ENCODE measurements at places on chromosomes 2 and 18. TPM values are rescaled to one million over a fixed set of nuclear protein-coding genes. Genes with fewer than 3 reads are reported as not detected.

- H3K36me3 ChIP-seq: peaks cover 3% of the 10 kb centered on the region
- H3K27me3 ChIP-seq: no peaks in the 10 kb centered on the region
- no peak for DNase-seq
- H3K4me1 ChIP-seq: peaks cover 5% of the 10 kb centered on the region
Measured at GRCh38 chr2:106011380-106011779, 182.7 kb downstream of the UXS1 start.

The LIMS2 gene
- total RNA-seq: 173 TPM

DNA sequence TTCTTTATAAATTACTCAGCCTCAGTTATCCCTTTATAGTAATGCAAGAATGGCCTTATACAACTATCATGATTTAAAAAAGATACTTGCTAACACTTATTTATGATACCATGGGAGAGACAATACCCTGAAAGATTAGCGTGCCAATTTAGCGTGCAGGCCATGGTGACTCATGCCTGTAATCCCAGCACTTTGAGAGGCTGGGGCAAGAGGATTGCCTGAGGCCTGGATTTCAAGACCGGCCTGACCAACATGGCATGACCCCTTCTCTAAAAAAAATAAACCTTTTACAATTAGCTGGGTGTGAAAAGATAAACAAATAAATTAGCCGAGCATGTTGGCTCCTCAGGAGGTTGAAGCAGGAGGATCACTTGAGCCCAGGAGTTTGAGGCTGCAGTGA lies 493.4 kb upstream of the FSIP2 start:
- no peaks in the 10 kb centered on the region for H3K27me3 ChIP-seq
- no peaks in the 10 kb centered on the region for H3K36me3 ChIP-seq
- no peak overlapping the region for H3K27ac ChIP-seq
- no peak for DNase-seq
- H3K4me1 ChIP-seq: no peaks in the 10 kb centered on the region

The STK36 gene
- 42.1 TPM for total RNA-seq

The TBR1 gene
- total RNA-seq: not detected

GRCh38 chr18:8051453-8051852 lies 484.3 kb downstream of the PTPRM start:
- H3K27me3 ChIP-seq: no peaks in the 10 kb centered on the region
- H3K4me3 ChIP-seq: no peak overlapping the region
- H3K4me1 ChIP-seq: peaks cover 57% of the 10 kb centered on the region
- no peak for DNase-seq
- peak overlapping the region; percentile 53 for H3K27ac ChIP-seq
- H3K36me3 ChIP-seq: no peaks in the 10 kb centered on the region

- H3K27ac ChIP-seq: no peak overlapping the region
- H3K27me3 ChIP-seq: peaks cover 3% of the 10 kb centered on the region
- no peaks in the 10 kb centered on the region for H3K4me1 ChIP-seq
- no peak overlapping the region for H3K4me3 ChIP-seq
- DNase-seq: no peak
- H3K36me3 ChIP-seq: peaks cover 2% of the 10 kb centered on the region
Measured at GRCh38 chr18:75183524-75183923, 25.4 kb downstream of the PTGR3 start.

- H3K27ac ChIP-seq: no peak overlapping the region
- H3K27me3 ChIP-seq: no peaks in the 10 kb centered on the region
- DNase-seq: no peak
- H3K4me1 ChIP-seq: peaks cover 5% of the 10 kb centered on the region
- no peaks in the 10 kb centered on the region for H3K36me3 ChIP-seq
Measured at GRCh38 chr2:14513903-14514302, 118.6 kb upstream of the LRATD1 start.

DNA sequence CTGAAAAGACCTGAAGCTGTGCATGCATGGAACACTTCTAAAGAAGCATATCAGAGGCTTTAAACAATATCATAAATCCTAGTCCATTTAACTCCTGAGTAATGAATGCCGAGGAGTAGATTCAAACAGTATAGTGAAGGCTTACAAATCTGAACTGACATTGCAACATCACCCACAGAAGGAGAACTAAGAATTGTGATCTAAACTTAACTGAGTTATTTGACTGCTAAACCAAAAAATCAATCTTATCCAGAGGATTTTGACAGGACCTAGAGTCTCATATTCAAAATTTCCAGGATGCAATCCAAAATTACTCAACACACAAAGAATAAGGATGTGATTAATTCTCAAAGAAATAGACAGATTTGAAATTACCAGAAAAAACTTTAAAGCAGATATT lies 181.0 kb downstream of the SLC39A10 start:
- H3K36me3 ChIP-seq: peaks cover 1% of the 10 kb centered on the region
- peaks cover 47% of the 10 kb centered on the region for H3K27me3 ChIP-seq
- H3K27ac ChIP-seq: no peak overlapping the region

All from chondrocyte (in vitro differentiated cells).